ENCODE measurements at places on chromosomes 3 and 15. TPM values are rescaled to one million over a fixed set of nuclear protein-coding genes. Genes with fewer than 3 reads are reported as not detected.

KBTBD12 gene
- total RNA-seq = 2.5 TPM

CMTM7 gene
- total RNA-seq = 46.7 TPM

LARP6 gene
- 10.0 TPM for total RNA-seq

SPTBN5 gene
- 4.8 TPM for total RNA-seq

LRRC31 gene
- 0.47 TPM for total RNA-seq

VPS39 gene
- total RNA-seq = 65.6 TPM

MTHFS gene
- 30.5 TPM for total RNA-seq

GP9 gene
- total RNA-seq = 1.1 TPM

GABRA5 gene
- total RNA-seq = not detected

GHSR gene
- not detected for total RNA-seq

DNA sequence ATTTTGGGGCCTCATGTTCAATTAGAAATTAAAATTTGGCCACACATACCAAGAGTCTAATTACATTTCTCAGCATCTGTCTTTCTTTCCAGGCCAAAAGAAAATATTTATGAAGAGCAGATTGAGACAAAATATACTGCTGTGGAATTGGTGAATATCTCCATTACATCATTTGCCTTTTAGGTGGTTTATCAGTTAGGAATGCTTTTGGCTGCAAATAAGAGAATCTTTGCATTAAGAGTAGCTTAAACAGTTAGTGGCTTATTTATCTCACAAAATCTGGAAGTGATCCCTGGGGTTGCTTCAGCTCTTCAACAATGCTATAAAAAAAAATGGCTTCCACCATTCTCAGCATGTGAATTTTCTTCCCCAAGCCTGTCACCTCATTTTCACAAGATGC, 308.7 kb downstream of the MAGI1 start:
- no peak for DNase-seq

GRCh38 chr3:31047673-31048072, 153.2 kb upstream of the GADL1 start:
- DNase-seq = no peak

DNA sequence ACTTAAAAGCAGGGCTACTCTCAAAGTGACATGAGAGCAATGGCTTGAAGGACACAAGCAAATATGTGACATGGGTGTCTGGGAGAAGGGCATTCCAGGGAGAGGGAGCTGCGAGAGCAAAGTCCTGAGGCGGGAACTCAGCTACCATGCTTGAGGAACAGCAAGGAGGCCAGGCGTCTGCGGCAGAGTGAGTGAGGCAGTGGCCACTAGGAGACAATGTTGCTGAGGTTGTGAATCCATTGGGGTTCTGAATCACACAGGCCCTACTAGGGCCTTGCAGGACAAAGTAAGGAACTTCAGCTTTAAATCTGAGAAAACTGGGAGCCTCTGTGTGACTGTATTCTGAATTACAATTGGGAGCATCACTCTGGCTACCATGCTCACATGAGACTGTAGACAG, 94.1 kb upstream of the PRICKLE2 start:
- DNase-seq = no peak

DNA sequence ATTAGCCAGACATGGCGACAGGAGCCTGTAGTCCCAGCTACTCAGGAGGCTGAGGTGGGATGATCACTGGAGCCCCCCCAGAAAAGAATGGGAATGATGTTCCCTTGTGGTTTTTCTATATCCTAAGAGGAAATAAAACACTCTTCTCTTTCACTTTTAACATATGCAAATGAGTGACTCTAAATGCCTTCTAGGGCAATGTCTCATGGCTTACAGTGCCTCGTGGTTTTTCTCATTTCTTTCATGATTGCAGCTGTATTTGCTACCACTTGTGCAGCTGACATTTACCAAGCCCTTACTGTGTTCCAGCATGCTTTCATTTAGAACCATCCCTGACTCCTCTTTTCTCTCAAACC, 26.4 kb downstream of the STOML1 start:
- DNase-seq = no peak

DNA sequence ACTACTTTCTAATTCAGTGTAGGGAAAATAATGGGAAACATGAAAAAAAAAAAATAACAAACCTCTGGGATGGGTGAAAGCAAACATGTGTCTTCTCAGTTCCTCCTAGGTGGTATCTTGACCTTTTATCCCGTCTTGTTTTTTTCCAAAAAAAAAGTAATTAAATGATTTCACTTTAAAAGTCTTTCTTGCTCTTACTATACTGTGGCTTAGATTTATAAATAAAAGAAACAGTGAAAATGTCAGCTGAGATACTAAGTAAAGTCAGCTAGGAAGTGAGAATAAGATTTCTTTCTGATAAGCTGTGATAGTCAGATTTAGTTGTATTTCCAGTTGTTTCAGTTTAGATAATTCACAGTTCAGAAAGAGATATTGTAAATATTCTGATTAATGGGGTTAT, 37.4 kb downstream of the BBX start:
- DNase-seq = no peak

- no peak for DNase-seq
These were observed 796.6 kb upstream of the GBE1 start for GRCh38 chr3:82558081-82558480.

DNA sequence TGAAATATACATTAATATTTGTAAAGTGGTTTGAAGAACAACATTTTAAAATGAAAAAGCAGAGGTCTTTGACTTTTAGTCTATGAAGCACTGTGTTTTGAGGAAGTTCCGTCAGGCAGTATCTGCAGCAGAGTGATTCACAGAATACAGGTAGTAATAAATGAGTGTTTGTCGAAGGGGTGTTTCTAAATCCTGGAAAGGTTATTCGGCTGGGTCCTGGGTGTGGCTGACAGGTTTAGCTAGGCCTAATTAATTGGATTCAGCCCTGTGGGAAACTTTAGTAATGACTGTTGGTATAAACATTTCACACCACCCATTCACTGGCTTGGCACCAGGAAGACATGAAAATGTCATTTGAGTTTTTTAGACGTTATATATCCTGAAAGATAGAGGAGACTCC, 51.3 kb downstream of the TIPARP start:
- no peak for DNase-seq

GRCh38 chr3:123909785-123910184, 25.7 kb upstream of the MYLK start:
- DNase-seq = no peak

- DNase-seq = no peak
These were observed 142.5 kb upstream of the MBNL1 start for GRCh38 chr3:152126260-152126659.

GRCh38 chr3:72678867-72679266, 169.4 kb downstream of the SHQ1 start:
- DNase-seq = no peak

- no peak for DNase-seq
These were observed 48.9 kb downstream of the NIPA2 start for GRCh38 chr15:22887157-22887951.

DNA sequence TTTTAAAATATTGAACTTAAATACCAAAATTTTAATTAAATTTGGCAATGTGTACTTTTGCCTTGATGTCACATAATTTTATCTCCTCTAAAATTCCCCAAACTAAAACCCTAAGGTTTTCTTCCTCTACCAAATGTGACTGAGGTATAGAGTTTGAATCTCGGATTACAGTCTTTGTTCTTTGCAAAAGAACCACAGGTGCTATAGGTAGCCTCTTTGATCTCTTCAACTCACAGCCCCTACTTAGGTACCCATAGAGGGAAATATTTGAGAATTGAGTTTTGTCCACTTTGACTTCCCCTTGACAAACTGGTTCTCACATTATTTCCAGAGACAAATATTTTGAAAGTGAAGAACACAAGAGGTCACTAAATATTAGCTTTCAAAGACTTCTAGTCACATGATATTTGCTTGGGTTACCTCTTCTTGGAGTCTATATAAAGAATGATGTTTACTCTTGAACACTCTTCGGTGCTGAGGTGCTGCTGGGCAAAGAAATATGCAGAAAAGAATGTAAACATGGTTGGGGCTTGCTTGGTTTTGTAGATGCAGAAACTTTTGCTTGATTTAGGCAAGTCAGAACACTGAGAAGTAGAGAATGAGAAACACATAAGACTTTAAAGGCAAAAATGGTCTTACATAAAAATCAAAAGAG, 120.8 kb upstream of the MCTP2 start:
- peak; percentile 19 for DNase-seq

GRCh38 chr3:122913539-122914100, 113.9 kb downstream of the SEMA5B start:
- DNase-seq = no peak

GRCh38 chr3:99534951-99535704, 103.3 kb upstream of the COL8A1 start:
- DNase-seq = peak; percentile 39

GRCh38 chr3:72738752-72739530, 109.3 kb downstream of the SHQ1 start:
- peak; percentile 92 for DNase-seq

GRCh38 chr3:150703299-150703755, 393 bp downstream of the ERICH6 start:
- DNase-seq = peak; percentile 51

GRCh38 chr15:89075846-89076245, 12.4 kb upstream of the ABHD2 start:
- DNase-seq = no peak

DNA sequence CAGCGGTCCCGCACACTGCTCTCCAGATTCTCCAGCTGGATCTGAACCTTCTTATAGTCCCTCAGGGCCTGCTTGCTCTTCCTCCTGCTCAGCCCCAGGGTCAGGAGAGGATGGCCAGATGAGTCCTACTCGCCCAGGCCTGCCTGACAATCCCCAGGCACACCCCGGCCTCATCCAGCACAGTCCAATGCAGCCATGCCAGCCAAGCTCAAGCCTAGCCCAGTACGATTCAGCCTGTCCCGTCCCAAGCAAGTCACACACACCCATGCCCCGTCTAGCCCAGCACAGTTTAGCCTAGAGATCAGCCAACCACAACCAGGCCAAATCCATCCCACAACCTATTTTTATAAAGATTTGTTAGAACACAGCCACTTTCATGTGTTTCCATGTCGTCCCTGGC, 16.8 kb downstream of the PLXNB1 start:
- DNase-seq = no peak

- DNase-seq = no peak
These were observed 126.1 kb upstream of the CMC1 start for GRCh38 chr3:28115316-28115715.

- no peak for DNase-seq
These were observed 470.5 kb upstream of the UBE2E2 start for GRCh38 chr3:22732641-22733040.

GRCh38 chr3:1943395-1944118, 155.1 kb upstream of the CNTN4 start:
- no peak for DNase-seq

- DNase-seq = no peak
These were observed 4.1 kb downstream of the OSBPL11 start for GRCh38 chr3:125591116-125591760.

GRCh38 chr3:142118911-142119310, 30.4 kb downstream of the TFDP2 start:
- no peak for DNase-seq

GRCh38 chr3:167852216-167852615, 116.7 kb downstream of the SERPINI1 start:
- DNase-seq = no peak

GRCh38 chr3:171788546-171789351, 21.5 kb downstream of the PLD1 start:
- DNase-seq = no peak

GRCh38 chr3:127908202-127908601, 6.8 kb upstream of the KBTBD12 start:
- no peak for DNase-seq

GRCh38 chr3:78642226-78643035, 1125.4 kb downstream of the ROBO1 start:
- DNase-seq = no peak

GRCh38 chr15:35289024-35289617, 204.0 kb upstream of the NANOGP8 start:
- DNase-seq = no peak

GRCh38 chr3:61617041-61617440, 55.7 kb downstream of the PTPRG start:
- DNase-seq = no peak

DNA sequence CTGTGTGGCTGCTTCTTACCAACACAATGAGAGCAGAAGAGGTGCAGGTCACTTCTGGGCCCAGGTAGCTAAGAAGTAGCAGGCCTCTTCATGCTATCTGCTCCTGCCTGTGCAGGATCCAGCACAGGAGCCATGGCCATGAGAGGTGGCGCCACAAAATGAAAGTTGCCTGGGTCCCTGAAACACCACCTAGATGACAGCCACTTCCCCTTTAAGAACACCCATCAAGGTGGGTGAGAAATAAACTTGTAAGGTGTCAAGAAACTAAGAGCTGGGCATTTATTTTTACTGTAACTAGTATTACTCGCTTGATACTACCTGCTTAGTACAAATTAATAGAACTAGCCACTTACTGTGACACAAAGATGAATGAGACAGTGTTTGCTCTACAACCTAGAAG, 484.6 kb upstream of the TBL1XR1 start:
- DNase-seq = no peak

DNA sequence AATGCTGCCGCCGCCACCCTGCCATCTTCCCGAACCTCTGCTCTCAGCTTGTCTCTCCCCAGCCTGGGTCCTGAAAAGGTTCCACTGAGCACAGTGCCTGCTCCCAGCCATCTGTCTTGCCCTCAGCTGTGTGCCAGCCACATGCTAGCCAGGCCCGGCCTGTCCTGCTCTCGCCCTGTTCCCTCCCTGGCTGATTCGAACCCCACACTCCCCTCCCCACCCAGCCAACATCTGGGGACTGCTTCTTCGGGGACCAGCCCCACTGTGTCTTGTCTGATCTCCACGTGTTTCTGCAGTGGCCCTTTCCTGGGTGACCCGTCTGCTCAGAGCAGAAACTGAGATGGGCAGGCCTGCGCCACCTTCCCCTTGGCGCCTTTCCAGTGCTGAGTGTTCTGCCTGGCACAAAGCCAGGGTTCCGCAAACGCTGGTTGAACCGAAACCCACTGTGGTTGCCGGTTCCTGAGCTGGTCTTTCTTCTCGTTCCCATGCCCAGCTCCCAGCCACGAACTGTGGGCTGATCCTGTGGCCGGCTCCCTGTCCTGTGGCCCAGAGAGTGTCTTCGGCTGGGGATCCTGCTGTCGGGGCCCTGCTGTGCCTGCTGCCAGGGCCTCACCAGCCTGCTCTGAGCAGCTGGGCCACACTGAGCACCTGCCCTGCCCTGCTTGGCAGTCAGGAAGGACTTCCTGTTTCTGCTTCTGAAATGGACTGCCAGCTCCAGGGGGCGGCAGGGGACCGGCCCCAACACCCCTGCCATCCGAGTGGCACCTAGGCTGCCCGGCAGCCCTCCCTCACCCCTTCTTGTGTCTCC, 62.7 kb upstream of the KLF13 start:
- DNase-seq = peak; percentile 89

- DNase-seq = no peak
These were observed 141.7 kb upstream of the MBNL1 start for GRCh38 chr3:152127058-152127457.

- no peak for DNase-seq
These were observed 38.9 kb upstream of the ALCAM start for GRCh38 chr3:105327662-105328337.

GRCh38 chr3:61961900-61962299, 400.5 kb downstream of the PTPRG start:
- no peak for DNase-seq

DNA sequence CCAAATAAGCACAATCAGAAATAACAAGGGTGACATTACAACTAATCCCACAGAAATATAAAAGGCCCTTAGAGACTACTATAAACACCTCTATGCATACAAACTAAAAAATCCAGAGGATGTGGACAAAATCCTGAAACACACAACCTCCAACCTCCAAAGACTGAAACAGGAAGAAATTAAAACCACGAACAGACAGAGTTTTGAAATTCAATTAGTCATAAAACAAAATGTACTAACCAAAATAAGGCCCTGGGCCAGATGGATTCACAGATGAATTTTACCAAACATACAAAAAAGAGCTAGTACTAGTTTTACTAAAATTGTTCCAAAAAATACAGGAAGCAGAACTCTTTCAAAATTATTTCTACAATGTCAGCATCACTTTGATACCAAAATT, 1043.6 kb downstream of the DIPK2A start:
- no peak for DNase-seq
